Karpas-422 (cell line): ENCODE measurements at places on chromosomes 3 and 15. TPM values are rescaled to one million over a fixed set of nuclear protein-coding genes. Genes with fewer than 3 reads are reported as not detected.

ESYT3 gene
- not detected in 2 replicates for total RNA-seq

WNT5A gene
- 55.8 and 69.6 TPM in 2 replicates for total RNA-seq

YEATS2 gene
- total RNA-seq = 72.9 and 92.8 TPM in 2 replicates

GABRR3 gene
- not detected in 2 replicates for total RNA-seq

RRP9 gene
- 15.1 and 39.8 TPM in 2 replicates for total RNA-seq

ADAMTS17 gene
- not detected in 2 replicates for total RNA-seq

CCR4 gene
- total RNA-seq = not detected in 2 replicates

PSMD6 gene
- 95.6 and 99.4 TPM in 2 replicates for total RNA-seq

MCTP2 gene
- 42.0 and 58.9 TPM in 2 replicates for total RNA-seq

PLCL2 gene
- 2.5 and 3.8 TPM in 2 replicates for total RNA-seq

SAXO2 gene
- total RNA-seq = 0.60 and 6.8 TPM in 2 replicates

C3orf20 gene
- total RNA-seq = not detected in 2 replicates
